ENCODE measurements at places on chromosomes 4 and X. TPM values are rescaled to one million over a fixed set of nuclear protein-coding genes. Genes with fewer than 3 reads are reported as not detected.

Gene DGKK
- not detected for total RNA-seq

Gene TLR3
- 2.3 TPM for total RNA-seq

Gene FRMD7
- 0.30 TPM for total RNA-seq

Gene KCNE5
- total RNA-seq, result 0.38 TPM

Gene ZNF157
- 0.11 TPM for total RNA-seq

Gene NXF2
- total RNA-seq, result not detected

Gene VSIG1
- total RNA-seq, result not detected

Gene MAGEC1
- total RNA-seq, result not detected

Gene SPATA4
- total RNA-seq, result 0.22 TPM

Gene SRPX2
- total RNA-seq, result 14.2 TPM

Gene CCDC120
- total RNA-seq, result 1.7 TPM

Gene CFI
- total RNA-seq, result 10.8 TPM

Gene ITGB1BP2
- total RNA-seq, result 85.5 TPM

Gene RNF150
- 69.2 TPM for total RNA-seq
